Activated naive CD8-positive, alpha-beta T cell treated with anti-CD3 and anti-CD28 coated beads, Interleukin-2, amount 10 ng/mL, durations not matched to agents 7 days and 5 days (primary cell): ENCODE measurements at places on chromosomes 4 and X.

DNA sequence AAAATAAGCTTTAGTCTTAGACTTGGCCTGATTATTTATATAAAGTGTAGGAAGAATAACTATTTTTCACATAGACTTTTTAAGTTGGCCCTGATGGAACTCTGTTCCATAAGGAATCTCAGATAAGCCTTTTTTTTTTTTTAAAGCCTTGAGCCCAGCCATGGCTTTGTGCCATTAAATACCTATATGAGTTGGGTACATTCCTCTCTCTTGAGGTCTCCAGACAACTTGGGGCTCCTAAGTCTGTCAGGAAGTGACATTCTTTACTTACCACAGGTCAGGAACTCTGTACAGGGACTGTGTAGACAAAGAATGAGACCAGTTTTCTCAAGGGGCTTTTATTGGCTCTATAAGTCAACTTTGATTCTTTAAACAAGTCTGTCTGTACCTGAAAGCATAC is 27.1 kb upstream of the IGFBP7 start:
- H3K4me3 ChIP-seq = no peak overlapping the region
- no peaks in the 10 kb centered on the region for H3K36me3 ChIP-seq
- no peaks in the 10 kb centered on the region for H3K4me1 ChIP-seq
- DNase-seq = no peak
- H3K27me3 ChIP-seq = peaks cover 9% of the 10 kb centered on the region

DNA sequence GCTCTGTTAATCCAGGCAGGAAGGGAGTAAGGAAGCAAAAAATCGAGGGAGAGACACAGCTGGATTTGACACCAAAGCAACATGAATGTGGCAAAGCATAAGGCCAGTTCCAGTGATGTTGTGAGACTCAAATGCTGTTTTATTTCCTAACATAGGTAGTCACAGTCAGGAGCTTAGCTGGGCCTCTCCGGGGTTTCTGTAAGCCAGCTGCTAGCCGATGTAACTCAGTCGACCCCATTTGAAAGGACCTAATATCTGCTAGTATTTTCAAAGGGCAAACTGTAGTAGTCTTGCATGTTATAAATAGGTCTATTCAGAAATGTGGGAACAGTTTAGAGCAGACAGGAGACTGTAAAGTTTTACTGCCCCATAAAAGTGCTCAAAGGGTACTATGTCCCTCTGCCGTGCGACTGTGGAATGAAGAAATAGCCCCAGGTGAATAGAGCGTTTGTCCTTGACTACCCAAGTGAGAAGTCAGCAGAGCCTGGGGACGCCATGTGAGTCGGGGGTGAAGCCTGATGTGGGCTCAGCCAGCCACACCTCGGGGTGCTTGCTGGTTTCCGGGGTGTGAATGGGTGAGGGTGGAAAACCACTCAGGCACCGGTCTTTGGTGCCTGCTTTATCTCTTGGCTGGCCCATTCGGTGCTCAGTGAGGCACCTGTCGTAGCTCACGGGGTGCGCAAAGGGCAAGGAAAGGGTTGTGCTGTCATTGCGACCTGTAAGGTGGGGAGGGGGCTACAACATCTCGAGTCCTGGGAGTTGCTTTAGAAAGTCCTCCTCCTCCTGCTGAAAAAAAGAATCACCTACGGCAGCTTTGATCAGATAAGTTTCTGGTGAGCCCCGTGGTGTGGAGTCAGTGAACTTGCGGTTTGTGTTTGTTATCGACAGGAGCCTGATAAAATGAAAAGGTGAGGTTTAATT is 745 bp downstream of the TRIM2 start:
- peaks cover 16% of the 10 kb centered on the region for H3K4me1 ChIP-seq
- H3K27me3 ChIP-seq = peaks cover 12% of the 10 kb centered on the region
- DNase-seq = peak; percentile 45
- H3K27ac ChIP-seq = no peak overlapping the region

- no peak overlapping the region for H3K4me3 ChIP-seq
- H3K27me3 ChIP-seq = no peaks in the 10 kb centered on the region
- no peak overlapping the region for H3K27ac ChIP-seq
- H3K36me3 ChIP-seq = peaks cover 33% of the 10 kb centered on the region
These were observed 39.2 kb upstream of the MSMO1 start for GRCh38 chr4:165288226-165288625.

DNA sequence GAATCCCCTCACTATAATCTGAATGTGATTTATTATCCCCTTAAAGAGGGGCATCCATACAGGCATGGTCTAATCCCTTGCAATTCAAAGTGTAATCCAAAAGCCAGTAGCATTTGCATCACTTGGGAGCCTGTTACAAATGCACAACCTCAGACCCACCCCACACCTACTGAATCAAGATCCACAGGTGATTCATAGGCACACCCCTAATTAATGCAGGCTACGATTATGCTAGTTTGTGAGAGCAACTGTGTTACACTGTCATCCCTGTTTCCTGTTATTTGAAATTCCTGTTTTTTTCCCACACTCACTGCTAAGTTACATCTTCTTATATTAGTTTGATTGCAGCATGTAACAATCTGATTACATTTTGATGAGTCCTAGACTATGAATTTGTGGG is 120.0 kb downstream of the RAB28 start:
- DNase-seq = no peak
- no peaks in the 10 kb centered on the region for H3K4me1 ChIP-seq
- H3K36me3 ChIP-seq = peaks cover 12% of the 10 kb centered on the region
- H3K4me3 ChIP-seq = no peak overlapping the region
- H3K27ac ChIP-seq = no peak overlapping the region

DNA sequence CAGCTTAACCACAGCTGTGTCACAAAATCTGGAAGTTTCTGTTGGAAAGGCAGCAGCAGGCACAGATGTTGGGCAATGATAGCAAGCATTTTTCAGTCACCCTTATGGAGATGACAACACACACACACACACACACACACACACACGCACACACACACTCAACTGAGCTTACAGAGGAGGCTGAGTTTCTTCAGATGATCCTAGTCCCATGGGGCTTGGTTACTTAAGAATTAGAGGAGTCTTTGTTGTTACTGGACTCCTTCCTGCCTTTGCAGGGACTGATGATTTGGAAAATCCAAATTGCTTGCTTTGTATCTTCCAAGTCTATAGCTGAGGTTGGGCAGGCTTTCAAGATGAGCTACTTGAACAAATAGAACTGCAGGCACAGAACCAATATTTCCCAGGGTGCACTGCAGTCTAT is 740.1 kb upstream of the PITX2 start:
- no peaks in the 10 kb centered on the region for H3K4me1 ChIP-seq
- no peak for DNase-seq
- H3K27ac ChIP-seq = no peak overlapping the region

DNA sequence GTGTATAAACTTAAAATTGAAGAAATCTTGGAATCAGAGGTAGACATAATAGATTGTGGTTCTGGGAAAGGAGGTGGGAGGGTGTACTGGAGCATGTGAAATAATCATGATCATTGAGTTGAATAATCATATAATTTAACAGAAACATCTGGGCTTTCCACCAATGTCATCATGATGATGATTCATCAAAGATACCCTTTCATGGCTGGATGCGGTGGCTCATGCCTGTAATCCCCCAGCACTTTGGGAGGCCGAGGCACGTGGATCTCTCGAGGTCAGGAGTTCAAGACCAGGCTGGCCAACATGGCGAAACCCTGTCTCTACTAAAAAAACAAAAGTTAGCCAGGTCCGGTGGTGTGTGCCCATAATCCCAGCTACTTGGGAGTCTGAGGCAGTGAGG is 6.7 kb upstream of the RUFY3 start:
- no peak overlapping the region for H3K27ac ChIP-seq
- H3K27me3 ChIP-seq = no peaks in the 10 kb centered on the region
- peaks cover 5% of the 10 kb centered on the region for H3K36me3 ChIP-seq
- DNase-seq = no peak
- no peak overlapping the region for H3K4me3 ChIP-seq

GRCh38 chrX:124026529-124026928 is 65.0 kb downstream of the STAG2 start:
- no peak overlapping the region for H3K27ac ChIP-seq
- H3K4me3 ChIP-seq = no peak overlapping the region
- DNase-seq = no peak
- H3K4me1 ChIP-seq = peaks cover 6% of the 10 kb centered on the region
- H3K36me3 ChIP-seq = peaks cover 5% of the 10 kb centered on the region

DNA sequence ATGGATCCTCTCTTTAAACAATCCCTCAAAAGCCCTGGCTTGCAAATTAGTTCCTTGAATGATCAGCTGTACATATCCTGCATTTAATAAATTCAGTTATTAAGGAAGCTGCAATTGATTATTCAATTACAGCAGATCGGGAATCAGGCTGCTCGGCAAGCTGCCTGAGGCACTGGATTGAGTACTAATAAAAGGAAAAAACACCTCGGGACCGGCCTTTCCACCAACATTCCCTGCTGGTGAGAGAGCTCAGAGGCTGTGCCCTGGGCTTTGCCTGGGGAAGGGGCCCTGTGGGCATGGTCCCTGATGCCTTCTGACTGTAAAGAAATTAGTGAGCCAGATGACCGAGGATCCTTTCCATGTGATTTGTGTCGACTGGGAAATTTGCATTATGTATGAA is 69.2 kb downstream of the SORCS2 start:
- H3K27ac ChIP-seq = no peak overlapping the region
- no peaks in the 10 kb centered on the region for H3K4me1 ChIP-seq
- no peak overlapping the region for H3K4me3 ChIP-seq
- no peak for DNase-seq

DNA sequence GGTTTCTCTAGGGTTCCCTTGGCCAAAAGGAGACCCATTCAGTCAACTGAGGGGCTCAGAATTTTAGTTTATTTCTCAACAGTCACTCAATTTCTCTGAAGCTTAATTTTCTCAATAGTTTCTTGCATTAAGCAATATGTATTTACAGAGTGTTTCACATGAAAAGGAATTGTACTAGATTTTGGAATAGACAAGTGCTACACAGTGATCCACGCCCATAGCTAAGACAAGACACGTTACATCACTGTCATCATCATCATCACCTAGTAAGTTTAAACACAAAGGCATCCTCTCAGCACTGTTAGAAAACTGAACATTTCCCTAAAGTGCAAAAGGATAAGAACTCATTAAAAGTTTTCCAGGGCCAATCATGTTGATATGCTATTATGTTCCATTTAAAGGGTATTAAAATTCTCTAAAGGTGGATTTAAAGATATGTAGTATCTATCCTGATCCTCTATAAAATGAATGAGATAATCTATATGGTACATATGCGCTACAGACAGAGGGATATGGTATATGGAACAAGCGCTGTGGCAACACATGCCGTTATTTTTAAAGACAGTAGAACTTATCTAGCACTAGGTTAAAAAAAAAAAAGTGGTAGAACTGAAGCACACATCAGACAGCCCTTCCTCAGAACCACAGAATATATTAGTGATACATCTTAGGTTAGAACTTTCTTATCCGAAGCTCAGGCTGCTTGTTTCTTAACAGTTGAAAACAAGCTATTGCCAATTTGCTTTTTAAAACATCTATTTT is 12.1 kb downstream of the PPA2 start:
- no peak overlapping the region for H3K27ac ChIP-seq
- no peak for DNase-seq
- H3K4me3 ChIP-seq = no peak overlapping the region
- H3K27me3 ChIP-seq = no peaks in the 10 kb centered on the region

DNA sequence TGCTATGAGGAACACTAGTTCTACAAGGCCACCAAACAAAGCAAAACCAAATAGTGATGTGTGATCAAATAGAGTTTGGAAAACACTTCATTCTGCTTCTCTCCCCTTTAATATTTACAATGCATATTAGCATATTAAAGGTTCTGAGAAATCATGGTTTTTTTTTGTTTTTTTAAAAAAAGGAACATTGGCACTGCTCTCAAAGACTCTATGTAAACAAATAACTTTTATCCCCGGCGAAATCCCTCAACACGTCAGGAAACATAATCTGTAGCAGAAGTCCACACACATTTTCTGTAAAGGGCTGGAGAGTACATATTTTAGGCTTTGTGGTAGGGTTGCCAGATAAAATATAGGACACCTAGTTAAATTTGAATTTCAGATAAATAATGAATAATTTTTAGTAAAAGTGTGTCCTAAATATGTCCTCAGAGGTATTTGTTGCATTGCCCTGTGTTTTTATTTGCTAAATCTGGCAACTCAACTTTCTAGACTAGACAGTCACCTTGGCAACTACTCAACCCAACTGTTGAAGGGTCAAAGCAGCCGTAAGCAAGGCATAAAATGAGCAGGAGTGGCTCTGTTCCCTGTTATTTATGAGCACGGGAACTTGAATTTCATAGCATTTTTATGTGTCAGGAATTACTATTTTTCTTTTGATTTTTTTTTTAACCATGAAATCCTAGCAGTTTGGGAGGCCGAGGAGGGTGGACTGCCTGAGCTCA is 8.6 kb downstream of the SPATA4 start:
- no peaks in the 10 kb centered on the region for H3K36me3 ChIP-seq
- no peak overlapping the region for H3K4me3 ChIP-seq
- H3K27ac ChIP-seq = no peak overlapping the region
- H3K4me1 ChIP-seq = no peaks in the 10 kb centered on the region
- DNase-seq = no peak

DNA sequence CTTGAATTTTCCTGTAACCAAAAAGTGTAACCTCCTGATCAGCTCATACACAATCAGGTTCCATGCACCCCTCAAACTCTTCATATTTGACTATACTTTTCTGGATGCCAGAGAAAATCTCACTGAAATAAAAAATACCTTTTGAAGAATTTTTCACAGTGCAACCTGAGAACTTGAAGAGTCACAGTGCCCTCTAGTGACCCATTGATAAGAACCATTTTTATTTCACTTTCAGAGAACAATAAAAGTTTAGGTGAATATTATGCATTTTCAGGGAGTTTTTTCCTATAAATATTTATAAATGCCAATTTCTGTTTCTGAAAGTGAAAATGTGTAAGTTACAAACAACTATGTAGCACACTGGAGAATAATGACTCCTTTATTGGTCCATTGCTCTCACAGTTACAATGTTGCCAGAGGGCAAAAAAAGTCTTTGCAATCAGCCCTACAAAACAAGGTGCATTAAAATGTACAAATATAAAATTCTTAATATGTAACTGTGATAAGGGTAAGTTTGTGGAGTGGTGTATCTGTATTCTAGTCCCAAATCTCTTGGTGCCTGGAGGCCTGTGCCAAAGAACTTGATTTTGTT is 153.6 kb upstream of the INTU start:
- H3K27me3 ChIP-seq = no peaks in the 10 kb centered on the region
- DNase-seq = no peak
- H3K27ac ChIP-seq = no peak overlapping the region
- no peaks in the 10 kb centered on the region for H3K4me1 ChIP-seq
- no peaks in the 10 kb centered on the region for H3K36me3 ChIP-seq
- H3K4me3 ChIP-seq = no peak overlapping the region

GRCh38 chr4:37719021-37719420 is 32.8 kb upstream of the RELL1 start:
- H3K4me1 ChIP-seq = peaks cover 6% of the 10 kb centered on the region
- DNase-seq = no peak
- no peaks in the 10 kb centered on the region for H3K36me3 ChIP-seq

GRCh38 chr4:25144870-25145481 is 15.3 kb downstream of the SEPSECS start:
- no peak overlapping the region for H3K27ac ChIP-seq
- peaks cover 12% of the 10 kb centered on the region for H3K36me3 ChIP-seq
- DNase-seq = no peak
- no peaks in the 10 kb centered on the region for H3K4me1 ChIP-seq
- no peaks in the 10 kb centered on the region for H3K27me3 ChIP-seq

- no peak for DNase-seq
- no peaks in the 10 kb centered on the region for H3K27me3 ChIP-seq
- H3K36me3 ChIP-seq = no peaks in the 10 kb centered on the region
- no peak overlapping the region for H3K4me3 ChIP-seq
- no peak overlapping the region for H3K27ac ChIP-seq
These were observed 36.3 kb downstream of the ARSD start for GRCh38 chrX:2892816-2893215.
